GM18507 (cell line): ENCODE measurements at places on chromosomes 5 and 9.

- DNase-seq = no peak
These were observed 273.6 kb upstream of the TAS2R1 start for GRCh38 chr5:9903801-9904200.

DNA sequence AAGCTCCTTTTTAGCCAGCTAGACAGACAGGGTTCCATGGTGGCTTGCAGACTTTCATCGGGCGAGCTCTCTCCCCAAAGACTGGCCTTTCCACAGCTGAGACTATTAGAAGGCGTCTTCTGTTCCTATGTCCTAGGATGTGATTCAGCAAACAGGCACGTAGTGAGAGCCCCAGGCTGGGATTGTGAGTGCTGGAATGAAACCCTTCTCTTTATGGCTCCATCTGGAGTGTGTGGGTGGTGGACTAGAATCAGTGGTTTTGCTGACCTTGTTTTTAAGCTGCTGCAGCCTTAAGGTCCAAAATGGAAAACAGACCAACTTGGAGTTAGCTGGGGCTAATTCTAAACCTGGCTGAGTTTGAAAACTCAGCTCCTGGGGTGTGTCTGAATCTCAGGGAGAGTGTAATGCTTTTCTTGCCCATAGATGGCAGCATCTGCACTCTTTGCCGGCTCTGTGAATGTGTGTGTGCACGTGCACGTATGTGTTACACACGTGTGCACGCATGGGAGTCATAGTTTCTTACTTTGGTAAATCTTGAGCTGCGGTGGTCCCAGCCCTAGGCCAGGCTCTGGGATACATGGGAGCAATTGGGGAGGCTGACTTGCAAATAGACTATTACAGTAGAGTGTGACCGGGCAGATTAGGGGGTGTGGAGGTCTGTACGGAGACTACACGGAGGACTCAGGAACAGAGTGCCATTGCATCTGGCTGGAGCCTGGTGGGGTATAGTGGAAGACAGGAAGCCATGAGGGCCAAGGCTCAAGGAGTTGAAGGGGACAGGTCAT is 10.7 kb downstream of the GSN start:
- DNase-seq = no peak

DNA sequence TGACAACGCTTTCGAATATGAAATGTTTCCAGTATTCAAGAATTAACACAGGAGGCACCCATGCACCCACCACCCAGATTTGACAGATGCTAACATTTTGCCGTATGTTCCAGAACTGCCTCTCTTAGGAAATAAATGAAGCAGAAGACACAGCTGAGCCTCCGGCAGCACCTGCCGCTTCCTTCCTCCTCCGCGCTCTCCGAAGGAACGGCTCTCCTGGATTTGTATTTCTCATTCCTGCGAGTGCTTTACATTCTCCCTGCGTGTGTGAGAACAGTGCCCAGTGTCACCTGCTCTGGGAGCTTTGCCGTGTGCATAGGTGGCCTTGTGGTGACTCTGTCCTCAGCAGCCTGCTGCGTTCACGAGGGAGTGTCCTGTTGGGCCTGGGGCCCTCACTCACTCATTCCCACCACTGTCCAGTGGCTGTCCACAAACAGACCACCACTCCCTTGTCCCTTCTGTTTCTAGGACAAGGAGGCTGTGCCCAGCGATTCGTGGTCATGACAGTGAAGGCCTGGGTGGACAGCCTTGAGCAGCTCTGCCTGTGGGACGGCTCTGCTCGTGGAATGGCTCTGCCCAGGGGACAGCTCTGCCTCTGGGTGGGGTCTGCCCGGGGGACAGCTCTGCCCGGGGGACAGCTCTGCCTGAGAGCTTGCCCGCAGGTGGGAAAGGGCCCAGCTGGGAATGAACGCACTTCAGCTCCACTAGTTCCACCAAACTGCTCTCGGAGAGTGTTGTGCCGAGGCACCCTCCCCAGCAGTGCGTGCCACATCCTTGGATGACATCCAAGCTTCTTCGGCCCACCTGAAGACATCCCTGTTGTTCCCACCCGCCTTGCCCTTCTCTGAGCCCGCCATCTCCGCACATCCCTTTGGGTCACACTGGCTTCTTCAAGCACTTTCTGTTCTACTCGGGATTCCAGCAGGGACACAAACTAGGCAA is 170.5 kb upstream of the PPP1R26 start:
- DNase-seq = no peak

DNA sequence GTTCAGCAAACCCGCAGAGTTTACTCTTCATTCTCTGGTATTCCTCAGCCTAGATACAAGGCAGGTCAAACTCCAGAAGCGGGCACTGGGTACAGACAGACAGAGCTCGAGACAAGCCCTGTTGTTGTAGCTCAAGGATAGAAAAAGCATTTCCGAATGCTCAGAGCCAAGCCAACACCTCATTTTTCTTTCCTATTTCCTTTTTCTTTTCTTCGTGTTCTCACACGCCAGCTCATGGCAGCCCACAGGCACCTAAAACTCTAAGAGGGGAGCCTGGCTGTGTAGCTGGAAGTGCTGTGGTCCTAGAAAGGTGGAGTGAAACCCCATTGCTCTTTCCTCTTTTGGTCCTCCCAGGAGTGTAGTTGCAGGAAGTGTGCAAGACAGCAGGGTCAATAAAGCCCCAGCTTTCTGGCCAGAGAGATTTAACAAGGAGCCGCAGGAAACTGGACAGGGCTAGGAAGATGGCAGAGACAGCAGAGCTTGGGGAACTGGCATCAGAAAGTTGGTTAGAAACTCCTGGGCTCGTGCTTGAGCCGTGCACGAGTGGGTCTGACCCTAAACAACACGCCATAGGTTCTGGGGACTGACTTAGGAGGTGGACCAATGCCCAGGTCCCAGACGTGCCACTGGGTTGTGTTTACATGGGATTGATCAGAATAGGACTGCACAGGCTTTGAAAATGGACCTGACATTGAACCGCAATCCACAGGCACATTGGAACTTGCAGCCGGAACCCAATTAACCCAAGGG is 41.6 kb downstream of the ADAMTS2 start:
- no peak for DNase-seq

GRCh38 chr5:175306381-175306780 is 137.6 kb downstream of the DRD1 start:
- DNase-seq = no peak

DNA sequence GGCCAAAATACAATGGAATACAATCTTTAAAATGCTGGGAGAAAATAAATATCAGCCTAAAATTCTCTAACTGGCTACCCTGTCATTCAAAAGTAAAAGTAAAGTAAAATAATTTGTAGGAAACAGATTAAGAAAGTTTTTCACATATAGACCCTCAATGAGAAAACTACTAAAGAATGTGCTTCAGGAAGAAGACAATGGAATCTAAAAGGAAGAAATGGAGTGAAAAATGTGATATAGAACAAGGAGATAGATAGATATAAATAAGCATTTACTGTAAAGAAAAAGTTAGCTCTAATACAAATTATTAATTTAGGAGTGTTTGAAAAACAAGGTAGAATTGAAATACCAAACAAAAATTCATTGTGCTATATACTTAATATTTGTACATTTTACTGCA is 368.6 kb upstream of the MPDZ start:
- DNase-seq = no peak

DNA sequence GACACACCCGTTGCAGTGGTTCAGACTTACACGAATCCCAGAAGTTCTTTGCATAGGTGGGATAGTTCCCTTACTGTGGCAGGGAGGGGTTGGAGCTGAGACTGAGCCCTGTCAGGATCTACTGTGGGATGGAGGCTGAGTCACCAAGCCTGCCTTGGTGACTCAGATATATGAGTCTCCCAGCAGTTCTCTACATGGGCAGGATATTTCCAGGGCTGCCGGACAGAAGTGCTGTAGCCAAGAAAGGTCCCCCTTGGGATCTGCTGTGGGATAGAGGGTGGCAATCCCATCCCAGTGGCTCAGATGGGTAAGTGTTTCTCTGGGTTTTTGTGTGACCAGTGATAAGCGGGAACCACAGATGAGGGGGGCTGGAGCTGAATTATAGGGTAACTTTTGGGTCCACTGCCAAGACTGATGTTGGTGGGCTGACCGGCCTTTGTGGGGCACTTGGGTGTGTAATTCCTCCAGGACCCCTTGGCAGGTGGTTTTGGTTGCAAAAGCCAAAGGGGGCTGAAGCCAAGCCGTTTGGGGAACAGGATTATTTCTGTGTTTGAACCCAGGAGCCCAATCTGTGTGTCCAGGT is 18.7 kb downstream of the XRCC4 start:
- no peak for DNase-seq

DNA sequence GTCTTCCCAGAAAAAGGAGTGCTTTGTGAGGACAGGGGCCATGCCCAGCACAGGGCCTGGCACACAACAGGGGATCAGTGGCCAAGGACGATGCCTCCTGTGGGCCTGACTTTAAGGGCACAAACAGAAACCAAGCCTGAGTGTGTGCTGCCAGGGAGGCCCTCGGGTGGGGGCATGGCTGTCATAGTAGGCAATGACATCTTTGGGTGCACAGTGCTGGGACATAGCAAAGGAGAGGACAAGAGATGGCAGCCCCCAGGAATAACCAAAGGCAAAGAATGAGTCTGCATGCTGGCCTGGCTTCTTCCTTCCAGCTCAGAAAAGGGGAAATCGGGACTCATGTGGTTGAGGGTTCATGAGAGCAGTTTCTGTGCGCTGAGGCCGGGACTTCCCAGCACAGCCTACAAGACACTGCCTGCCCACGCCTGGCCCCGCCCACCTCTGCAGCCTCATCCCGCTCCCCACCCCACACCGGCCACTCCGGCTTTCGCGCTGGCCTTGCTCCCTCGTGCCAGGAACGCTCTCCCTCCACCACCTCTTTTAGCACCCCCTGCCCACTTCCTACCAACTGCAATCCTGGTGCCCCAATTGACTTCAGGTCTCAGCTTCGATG is 13.8 kb upstream of the LHX2 start:
- peak; percentile 54 for DNase-seq

DNA sequence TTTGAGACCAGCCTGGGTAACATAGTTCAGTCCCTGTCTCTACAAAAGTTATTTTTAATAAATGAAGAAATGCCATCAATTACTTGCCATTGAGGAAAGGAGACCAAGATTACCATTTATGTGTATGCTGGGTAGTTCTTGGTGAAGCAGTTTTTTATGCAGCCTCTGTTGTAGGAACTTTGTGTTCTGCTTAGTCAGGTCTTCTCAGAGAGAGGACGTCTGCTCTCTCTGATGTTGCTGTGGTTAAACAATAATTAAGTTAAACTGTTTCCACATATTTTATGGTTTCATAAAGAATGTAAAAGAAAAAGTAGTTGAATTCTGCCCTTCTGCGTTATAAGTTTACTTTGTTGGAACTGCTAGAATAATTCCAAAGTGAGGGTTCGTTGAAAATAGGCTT is 210.5 kb downstream of the KDM4C start:
- no peak for DNase-seq

GRCh38 chr9:81519816-81520495 is 169.4 kb downstream of the TLE1 start:
- DNase-seq = no peak

DNA sequence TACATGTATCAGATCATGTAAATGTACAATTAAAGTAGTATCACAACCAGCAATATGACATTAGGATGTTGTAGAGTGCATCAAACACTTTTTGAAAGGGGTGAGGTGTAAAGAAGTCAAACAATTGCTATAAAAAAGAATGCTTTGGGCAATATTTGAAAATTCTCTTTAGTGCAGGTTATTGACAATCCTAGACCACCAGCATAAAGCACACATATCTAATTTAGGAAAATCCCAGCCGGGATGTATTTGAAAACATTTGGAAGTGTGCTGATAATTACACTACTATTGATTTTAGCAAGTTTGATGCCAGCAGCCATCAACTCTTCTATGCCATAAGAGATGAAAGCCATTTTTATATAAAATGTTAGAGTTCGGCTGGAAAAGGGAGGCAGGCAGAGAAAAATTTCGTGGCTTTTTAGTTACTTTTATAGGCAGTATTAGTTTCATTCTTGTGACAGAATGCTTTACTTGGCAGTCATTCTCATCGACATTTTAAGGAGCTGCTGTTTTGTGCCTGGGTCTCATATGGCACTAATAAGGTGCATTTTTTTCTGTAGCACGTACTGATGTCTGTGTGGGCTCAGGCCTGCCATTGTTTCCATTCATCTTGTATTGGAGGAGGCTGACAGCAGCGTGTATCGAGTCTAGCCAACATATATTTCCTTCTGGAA is 285.7 kb downstream of the AOPEP start:
- no peak for DNase-seq

DNA sequence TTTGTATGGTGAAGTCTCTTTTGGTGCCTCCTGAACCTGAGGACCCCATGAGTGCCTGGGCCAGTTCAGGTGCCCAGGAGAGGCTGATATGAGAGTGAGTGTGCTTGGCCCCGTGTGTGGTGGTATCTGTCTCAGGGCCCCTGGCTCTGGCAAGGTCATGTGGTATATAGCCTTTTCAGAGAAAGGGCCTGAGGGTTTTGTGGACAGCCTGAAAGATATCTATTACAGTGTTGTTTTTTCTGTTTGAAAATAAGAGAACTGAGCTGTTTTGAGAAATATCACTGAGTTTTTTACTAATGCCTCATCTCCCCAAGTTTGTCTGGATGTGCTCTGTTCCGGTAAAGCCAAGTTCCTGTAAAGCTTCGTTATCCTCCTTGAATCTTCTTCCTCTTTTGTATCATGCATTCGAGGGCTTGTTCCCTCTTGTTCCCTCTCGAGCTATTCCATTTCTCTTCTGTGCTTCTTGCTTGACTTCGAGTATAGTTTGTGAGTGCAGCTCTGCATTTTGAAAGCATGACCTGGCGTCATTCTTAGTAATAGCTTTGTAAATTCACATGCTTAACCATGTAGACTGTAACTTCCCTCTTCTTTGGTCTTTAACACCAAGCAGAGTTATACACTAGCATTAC is 122.3 kb downstream of the MAST4 start:
- no peak for DNase-seq

GRCh38 chr9:125988479-125989050 is 241.4 kb downstream of the PBX3 start:
- no peak for DNase-seq

GRCh38 chr9:109893241-109893640 is 113.2 kb downstream of the PALM2AKAP2 start:
- no peak for DNase-seq

- no peak for DNase-seq
These were observed 617.6 kb downstream of the KIF4B start for GRCh38 chr5:155631116-155631515.

GRCh38 chr9:15617782-15618181 is 64.9 kb downstream of the CCDC171 start:
- DNase-seq = no peak

- no peak for DNase-seq
These were observed 648.2 kb downstream of the MAT2B start for GRCh38 chr5:164153469-164154172.

DNA sequence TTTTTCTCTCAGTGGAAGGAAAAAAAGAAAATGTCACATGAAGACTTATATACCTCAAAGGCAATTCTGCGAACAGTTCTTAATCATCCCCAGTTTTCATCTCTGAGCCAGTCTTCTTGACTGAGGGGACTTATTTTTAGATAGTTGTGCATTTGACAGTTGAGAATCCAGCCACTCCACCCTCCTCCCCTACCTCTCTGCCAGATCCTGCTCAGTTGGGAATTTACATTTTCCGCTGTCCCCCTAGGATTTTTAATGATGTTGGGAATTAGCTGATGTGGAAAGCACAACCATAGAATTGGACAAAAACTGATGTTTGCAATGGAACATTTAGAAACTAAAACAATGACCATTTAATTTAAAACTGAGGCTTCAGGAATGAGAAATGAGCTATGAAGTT is 194.3 kb upstream of the PIK3R1 start:
- no peak for DNase-seq

- no peak for DNase-seq
These were observed 243.6 kb downstream of the PBX3 start for GRCh38 chr9:125990793-125991220.

- DNase-seq = no peak
These were observed 125.2 kb downstream of the GLIS3 start for GRCh38 chr9:4174546-4175175.
